Fibroblast of the aortic adventitia (primary cell): ENCODE measurements at places on chromosomes 1 and 21.

- DNase-seq: no peak
These were observed 116.2 kb downstream of the RIPK4 start for GRCh38 chr21:41650526-41651145.

- DNase-seq: no peak
These were observed 185.6 kb upstream of the KCNK2 start for GRCh38 chr1:214896921-214897320.

- DNase-seq: peak; percentile 90
These were observed 19.4 kb downstream of the JUN start for GRCh38 chr1:58764294-58764978.

- DNase-seq: no peak
These were observed 1643.8 kb downstream of the MRPL39 start for GRCh38 chr21:23963454-23963853.

DNA sequence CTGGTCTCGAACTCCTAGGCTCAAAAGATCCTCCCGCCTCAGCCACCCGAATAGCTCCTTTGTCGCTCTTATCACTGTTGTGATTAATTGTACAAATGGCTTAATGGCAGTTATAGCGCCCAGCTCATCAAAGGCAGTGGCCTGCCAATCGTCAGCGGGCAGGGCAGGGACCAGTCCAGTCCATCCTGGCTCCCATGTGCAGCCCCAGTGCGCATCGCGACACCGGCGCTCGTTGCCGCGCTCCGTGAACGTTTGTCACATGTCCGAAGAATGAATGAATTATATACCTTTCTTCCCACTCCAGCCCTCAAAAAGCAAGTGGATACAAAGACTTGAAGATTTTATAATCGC lies 18.4 kb downstream of the MTX1 start:
- DNase-seq: no peak

- DNase-seq: no peak
These were observed 72.5 kb downstream of the RUNX3 start for GRCh38 chr1:24857507-24858133.

DNA sequence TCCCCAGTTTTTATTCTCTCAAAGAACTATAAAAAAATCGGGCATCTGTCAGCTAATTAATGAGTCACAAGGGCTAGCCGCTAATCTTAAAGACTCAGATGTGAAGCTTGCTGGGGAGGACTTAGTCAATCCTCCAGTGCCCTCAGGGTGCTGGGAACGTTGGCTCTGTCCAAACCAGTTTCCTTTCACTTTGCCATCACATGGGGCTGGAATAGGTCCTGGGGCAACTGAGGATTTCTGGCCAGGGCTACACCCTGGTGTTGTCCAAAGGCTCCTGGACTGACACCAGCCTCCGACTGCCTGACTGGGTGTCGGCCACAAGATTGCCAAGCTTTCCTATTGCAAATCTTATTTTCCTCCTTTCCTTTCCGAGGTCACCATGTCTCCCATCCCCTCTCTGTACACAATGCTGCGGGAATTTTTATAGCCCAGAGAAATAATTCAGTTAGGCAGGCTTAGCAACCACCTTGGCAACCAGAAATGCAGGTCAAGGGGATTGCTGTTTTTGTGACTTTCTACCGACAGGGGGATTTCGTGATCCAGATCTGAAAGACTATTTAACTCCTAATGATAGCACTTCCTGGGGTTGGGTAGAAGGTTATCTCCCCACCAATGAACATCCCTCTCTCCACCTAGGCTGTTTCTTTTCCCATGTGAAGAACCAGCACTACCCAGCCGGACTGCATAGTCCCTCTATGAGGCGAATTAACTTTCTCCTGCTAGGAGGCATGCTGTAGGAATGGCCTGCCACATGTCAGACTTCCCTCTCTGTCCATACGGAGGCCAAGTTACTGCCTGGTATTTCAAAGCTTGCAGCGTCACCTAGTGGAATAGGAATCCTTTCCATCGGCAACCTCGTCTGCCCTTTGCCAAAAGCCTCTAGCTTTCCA lies 29.9 kb upstream of the CTBS start:
- peak; percentile 95 for DNase-seq

- DNase-seq: peak; percentile 41
These were observed 5.0 kb downstream of the MEF2D start for GRCh38 chr1:156495401-156496140.

GRCh38 chr1:48730164-48730910 lies 46.4 kb downstream of the BEND5 start:
- DNase-seq: no peak

DNA sequence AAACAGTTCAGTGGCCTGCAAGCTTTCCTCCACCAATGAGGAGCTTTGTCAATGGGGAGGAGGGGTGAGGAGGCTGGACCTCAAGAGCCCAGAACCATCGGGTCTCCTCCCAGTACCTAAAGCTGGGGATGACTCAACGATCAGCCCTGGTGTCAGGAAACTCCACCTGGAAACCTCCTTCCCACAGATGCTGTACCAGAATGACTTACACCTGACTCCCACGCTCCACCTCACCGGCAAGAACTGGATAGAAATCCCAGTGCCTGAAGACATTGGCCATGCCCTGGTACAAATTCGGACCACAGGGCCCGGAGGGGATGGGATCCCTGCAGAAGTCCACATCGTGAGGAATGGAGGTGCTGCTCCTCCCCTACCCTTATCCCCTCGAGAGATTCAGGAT lies 11.4 kb downstream of the TMEM81 start:
- DNase-seq: no peak

- no peak for DNase-seq
These were observed 574.7 kb upstream of the ADGRL2 start for GRCh38 chr1:81225789-81226602.
